ENCODE measurements at places on chromosomes 2 and 18. TPM values are rescaled to one million over a fixed set of nuclear protein-coding genes. Genes with fewer than 3 reads are reported as not detected.

ALPP gene
- not detected for total RNA-seq

NXPH2 gene
- total RNA-seq: not detected

GREB1 gene
- total RNA-seq: 0.13 TPM

FNDC4 gene
- total RNA-seq: 17.3 TPM

UGT1A10 gene
- total RNA-seq: not detected

ARHGEF4 gene
- total RNA-seq: not detected

HNMT gene
- total RNA-seq: 15.7 TPM

DLX1 gene
- not detected for total RNA-seq

CYP27C1 gene
- not detected for total RNA-seq

ALKAL2 gene
- total RNA-seq: not detected

KIF1A gene
- total RNA-seq: not detected

ATP6V1B1 gene
- total RNA-seq: 0.07 TPM

GAREM2 gene
- 1.1 TPM for total RNA-seq

ZNF2 gene
- 5.1 TPM for total RNA-seq

TNFRSF11A gene
- 5.5 TPM for total RNA-seq

All from thoracic aorta endothelial cell (primary cell).